Osteocyte (in vitro differentiated cells): ENCODE measurements at places on chromosomes 6 and 20.

DNA sequence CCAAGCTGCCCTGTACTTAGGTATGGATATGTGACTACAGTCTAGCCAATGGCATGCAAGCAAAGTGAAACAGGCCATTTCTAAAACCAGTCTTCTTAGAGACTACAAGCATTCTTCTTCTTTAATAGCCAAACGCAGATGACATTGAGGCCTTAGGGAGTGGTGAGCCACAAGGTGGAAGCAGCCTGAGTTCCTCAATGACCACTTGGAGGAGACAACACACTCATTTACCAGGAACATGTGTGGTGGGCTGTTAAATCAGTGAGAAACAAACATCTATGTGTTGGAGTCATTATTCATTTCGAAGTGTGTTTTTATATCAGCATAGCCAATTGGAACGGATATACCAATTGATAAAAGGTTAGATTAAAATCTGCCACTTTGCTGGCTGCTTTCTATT, 122.0 kb downstream of the GFRAL start:
- peaks cover 5% of the 10 kb centered on the region for H3K27me3 ChIP-seq
- H3K4me1 ChIP-seq = peaks cover 4% of the 10 kb centered on the region
- no peak overlapping the region for H3K27ac ChIP-seq

GRCh38 chr6:109260701-109261100, 121.6 kb downstream of the CD164 start:
- H3K4me1 ChIP-seq = peaks cover 4% of the 10 kb centered on the region
- no peak overlapping the region for H3K27ac ChIP-seq
- no peaks in the 10 kb centered on the region for H3K27me3 ChIP-seq
- DNase-seq = no peak

DNA sequence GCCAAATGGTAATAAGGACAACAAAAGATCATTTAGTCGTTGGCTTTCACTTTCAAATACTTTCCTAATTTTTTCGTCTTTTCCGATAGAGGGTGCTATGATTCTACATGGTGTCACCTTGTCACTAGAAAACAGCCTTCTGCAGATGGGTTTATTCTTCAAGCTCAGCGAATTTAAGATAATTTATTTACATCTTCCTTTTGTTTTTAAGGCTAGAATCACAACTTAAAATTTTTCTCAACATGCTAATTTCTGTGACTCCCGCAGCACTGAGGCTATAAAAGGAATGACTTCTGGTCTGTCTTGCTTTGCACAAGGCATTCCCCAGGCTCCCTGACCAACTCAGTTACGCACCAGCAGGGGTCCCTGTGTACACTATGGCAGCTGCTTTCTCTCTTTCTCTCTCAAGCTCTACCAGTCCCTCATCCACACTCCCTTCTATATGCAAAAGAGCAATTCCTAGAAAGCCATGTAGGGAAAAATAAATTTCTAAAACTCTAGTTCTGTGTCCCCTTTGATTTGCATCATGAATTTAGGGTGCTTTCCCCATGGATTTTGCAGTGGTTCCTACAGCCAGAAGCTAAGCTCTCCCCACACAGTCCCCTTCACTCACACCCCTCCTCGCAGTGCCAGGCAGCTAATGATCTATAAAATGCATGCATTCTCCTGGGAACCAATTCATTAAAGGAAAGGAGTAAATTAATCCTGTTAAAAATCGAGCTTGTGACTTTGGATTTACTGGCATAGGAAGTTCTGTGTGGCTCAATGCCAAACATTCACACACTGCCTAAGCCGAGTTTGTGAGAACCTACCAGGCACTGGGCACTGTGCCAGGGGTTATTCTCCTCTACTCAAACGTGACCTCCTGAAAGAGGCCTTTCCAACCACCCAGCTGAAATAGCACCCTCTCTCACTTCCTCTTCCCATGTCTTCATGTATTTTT, 74.5 kb downstream of the DCDC2 start:
- no peak overlapping the region for H3K27ac ChIP-seq
- H3K36me3 ChIP-seq = no peaks in the 10 kb centered on the region
- DNase-seq = no peak
- H3K27me3 ChIP-seq = peaks cover 7% of the 10 kb centered on the region
- no peak overlapping the region for H3K4me3 ChIP-seq

DNA sequence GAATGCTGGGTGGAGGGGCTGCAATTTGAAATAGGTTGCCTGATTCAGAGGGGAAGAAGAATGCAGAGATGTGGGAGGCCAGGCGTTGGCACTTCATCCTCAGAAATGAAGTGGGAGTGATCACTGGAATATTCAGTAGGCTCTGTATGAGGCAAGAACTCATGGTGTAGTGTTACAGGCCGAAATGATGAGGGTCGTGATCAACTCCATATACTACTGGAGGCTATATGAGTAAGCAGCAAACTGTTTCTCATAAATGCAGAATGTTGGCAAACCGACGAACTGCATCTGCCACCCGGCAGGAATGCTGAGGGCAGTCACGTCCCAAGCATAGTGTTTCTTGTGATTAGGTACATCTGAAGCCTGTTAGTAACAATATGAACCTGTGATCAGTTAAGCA, 12.7 kb downstream of the KCNS1 start:
- H3K27me3 ChIP-seq = no peaks in the 10 kb centered on the region
- H3K27ac ChIP-seq = peak overlapping the region; percentile 98
- H3K4me1 ChIP-seq = peaks cover 49% of the 10 kb centered on the region
- no peak for DNase-seq
- no peak overlapping the region for H3K4me3 ChIP-seq
- H3K36me3 ChIP-seq = peaks cover 3% of the 10 kb centered on the region

- H3K36me3 ChIP-seq = peaks cover 9% of the 10 kb centered on the region
- peaks cover 14% of the 10 kb centered on the region for H3K4me1 ChIP-seq
- no peaks in the 10 kb centered on the region for H3K27me3 ChIP-seq
- no peak for DNase-seq
- H3K4me3 ChIP-seq = no peak overlapping the region
Measured at GRCh38 chr6:18207438-18207837, 52.2 kb downstream of the KDM1B start.

DNA sequence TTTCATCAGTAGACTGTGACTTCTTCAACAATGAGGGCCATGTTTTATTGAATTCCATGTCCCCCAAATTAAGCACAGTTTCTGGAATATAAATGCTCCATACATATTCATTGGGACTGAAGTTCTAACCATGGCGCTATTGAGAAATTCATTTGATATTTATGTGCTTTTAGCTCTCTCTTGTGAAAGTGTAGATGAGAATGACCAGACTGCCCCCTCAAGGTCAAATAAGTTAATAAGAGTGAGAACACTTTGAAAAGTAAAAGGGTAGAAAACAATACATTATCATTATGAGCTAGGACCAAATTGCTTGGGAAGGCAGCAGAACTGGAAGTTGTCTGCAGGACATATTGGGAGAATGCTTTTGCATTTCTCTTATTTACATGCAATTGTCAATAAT, 597.9 kb downstream of the EPM2A start:
- H3K27ac ChIP-seq = no peak overlapping the region
- no peaks in the 10 kb centered on the region for H3K27me3 ChIP-seq
- H3K36me3 ChIP-seq = no peaks in the 10 kb centered on the region
- H3K4me1 ChIP-seq = no peaks in the 10 kb centered on the region
- DNase-seq = no peak
- H3K4me3 ChIP-seq = no peak overlapping the region

- no peak overlapping the region for H3K4me3 ChIP-seq
- peaks cover under 1% of the 10 kb centered on the region for H3K4me1 ChIP-seq
- H3K27me3 ChIP-seq = peaks cover 3% of the 10 kb centered on the region
- no peak for DNase-seq
- no peaks in the 10 kb centered on the region for H3K36me3 ChIP-seq
Measured at GRCh38 chr6:137970368-137970767, 103.3 kb downstream of the TNFAIP3 start.

GRCh38 chr20:4770026-4770425, 48.3 kb downstream of the PRND start:
- no peak overlapping the region for H3K4me3 ChIP-seq
- peaks cover 17% of the 10 kb centered on the region for H3K27me3 ChIP-seq
- H3K27ac ChIP-seq = no peak overlapping the region
- no peak for DNase-seq
- no peaks in the 10 kb centered on the region for H3K36me3 ChIP-seq

DNA sequence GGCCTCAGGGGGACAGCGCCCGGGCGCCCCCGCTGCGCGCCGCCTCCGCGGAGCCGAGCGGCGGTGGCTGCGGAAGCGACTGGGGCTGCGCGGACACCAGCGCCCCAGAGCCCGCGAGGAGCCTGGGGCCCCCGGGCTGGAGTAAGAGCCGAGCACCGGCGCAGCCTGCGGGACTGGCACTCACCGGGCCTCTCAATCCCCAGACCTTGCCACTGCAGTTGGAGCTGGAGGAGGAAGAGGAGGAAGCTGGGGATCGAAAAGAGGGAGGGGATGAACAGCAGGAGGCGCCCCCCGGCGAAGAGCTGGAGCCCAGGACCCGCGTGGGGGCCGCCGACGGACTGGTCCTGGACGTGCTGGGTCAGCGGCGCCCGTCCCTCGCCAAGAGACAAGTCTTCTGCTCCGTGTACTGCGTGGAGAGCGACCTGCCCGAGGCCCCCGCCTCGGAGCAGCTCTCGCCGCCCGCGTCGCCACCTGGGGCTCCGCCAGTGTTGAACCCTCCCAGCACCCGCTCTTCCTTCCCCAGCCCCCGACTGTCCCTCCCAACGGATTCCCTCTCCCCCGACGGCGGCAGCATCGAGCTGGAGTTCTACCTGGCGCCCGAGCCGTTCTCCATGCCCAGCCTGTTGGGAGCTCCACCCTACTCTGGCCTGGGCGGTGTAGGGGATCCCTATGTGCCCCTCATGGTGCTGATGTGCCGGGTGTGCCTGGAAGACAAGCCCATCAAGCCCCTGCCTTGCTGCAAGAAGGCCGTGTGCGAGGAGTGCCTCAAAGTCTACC, 590 bp downstream of the RNF217 start:
- peak overlapping the region; percentile 92 for H3K4me3 ChIP-seq
- H3K27me3 ChIP-seq = no peaks in the 10 kb centered on the region
- no peak for DNase-seq
- peaks cover 67% of the 10 kb centered on the region for H3K4me1 ChIP-seq
- H3K27ac ChIP-seq = peak overlapping the region; percentile 93
- peaks cover 9% of the 10 kb centered on the region for H3K36me3 ChIP-seq

DNA sequence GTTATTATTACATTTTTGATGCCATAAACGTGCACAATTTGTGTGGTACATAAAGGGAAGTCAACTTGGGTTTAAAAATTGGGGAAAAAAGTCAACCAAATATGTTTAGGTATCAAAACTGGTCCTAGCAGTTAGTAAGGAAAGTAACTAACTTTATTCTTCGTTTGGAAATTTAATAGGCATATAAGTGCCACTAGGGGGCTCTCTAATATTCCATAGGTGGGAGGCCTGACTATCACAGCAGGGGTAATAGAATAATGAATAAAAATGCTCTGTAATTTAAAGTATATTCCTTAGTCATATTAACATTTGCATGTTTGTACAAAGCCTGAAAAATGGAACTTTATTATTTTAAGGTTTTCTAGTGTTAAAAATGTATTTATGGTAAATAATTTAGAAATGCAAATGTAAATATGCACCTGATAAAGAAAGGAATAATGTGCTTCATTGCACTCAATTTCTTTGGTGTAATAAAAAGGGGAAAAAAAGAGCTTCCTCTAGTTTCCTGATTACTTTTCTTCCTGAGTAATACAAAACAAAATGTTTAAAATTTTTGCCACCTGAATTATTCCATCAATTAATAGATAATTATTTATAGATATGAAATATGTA, 125.7 kb upstream of the HDAC2 start:
- no peaks in the 10 kb centered on the region for H3K27me3 ChIP-seq
- H3K4me3 ChIP-seq = no peak overlapping the region

DNA sequence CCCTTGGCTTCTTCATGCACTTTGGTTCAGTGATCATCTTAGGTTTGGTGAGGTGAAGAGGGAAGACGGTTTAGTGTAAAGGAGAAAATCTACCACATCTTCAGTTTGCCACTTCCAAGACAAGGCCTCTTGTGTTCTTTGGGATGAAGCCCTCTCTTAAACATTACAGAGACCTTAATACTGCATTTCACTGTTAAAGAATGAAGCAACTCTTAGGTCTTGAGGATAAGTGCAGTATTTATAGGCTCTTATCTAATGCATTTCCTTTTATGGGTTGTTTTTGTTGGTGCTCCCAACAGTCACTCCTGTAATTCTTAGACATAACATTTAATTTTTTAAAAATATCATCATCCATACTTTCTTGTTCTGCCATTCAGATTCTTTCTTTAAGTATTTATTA, 139.9 kb upstream of the LAMP5 start:
- H3K27me3 ChIP-seq = no peaks in the 10 kb centered on the region
- H3K4me3 ChIP-seq = no peak overlapping the region
- no peak for DNase-seq
- H3K4me1 ChIP-seq = peaks cover 39% of the 10 kb centered on the region
- no peaks in the 10 kb centered on the region for H3K36me3 ChIP-seq
- peak overlapping the region; percentile 79 for H3K27ac ChIP-seq

GRCh38 chr6:35442693-35443092, 9.4 kb upstream of the FANCE start:
- H3K27ac ChIP-seq = peak overlapping the region; percentile 74
- H3K4me1 ChIP-seq = peaks cover 12% of the 10 kb centered on the region

GRCh38 chr6:124795643-124796463, 166.4 kb upstream of the RNF217 start:
- H3K27ac ChIP-seq = no peak overlapping the region
- H3K4me1 ChIP-seq = peaks cover 33% of the 10 kb centered on the region
- DNase-seq = no peak
- H3K4me3 ChIP-seq = no peak overlapping the region
- H3K36me3 ChIP-seq = no peaks in the 10 kb centered on the region

DNA sequence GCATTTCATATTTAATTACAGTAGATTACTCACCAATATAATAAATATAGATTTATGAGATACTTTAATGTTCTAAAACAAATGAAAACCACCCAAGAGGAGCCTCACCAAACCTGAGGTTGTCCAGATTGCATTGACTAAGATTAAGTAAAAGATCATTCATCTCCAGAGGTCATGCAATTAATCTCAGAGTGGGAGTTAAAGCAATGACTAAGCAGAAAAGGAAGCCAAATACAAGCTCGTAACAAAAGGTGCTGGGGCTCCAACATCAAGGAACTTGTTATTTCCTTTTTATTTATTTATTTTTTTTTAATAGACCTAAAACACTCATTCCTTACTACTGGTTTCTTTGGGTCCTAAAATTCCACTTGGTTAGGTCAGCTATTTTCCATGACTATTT, 57.7 kb downstream of the RSPO3 start:
- peaks cover 5% of the 10 kb centered on the region for H3K27me3 ChIP-seq
- no peak for DNase-seq
- H3K4me1 ChIP-seq = peaks cover 31% of the 10 kb centered on the region
- H3K4me3 ChIP-seq = no peak overlapping the region
- no peaks in the 10 kb centered on the region for H3K36me3 ChIP-seq
- no peak overlapping the region for H3K27ac ChIP-seq

GRCh38 chr6:87393026-87393622, 14.6 kb upstream of the CFAP206 start:
- no peak for DNase-seq
- no peaks in the 10 kb centered on the region for H3K36me3 ChIP-seq
- H3K27ac ChIP-seq = no peak overlapping the region
- no peak overlapping the region for H3K4me3 ChIP-seq
